ENCODE measurements at places on chromosomes 12 and 14.

GRCh38 chr14:97180304-97181200 is 383.4 kb downstream of the VRK1 start:
- DNase-seq = no peak

GRCh38 chr12:106285982-106286381 is 16.6 kb upstream of the TCP11L2 start:
- no peak for DNase-seq

DNA sequence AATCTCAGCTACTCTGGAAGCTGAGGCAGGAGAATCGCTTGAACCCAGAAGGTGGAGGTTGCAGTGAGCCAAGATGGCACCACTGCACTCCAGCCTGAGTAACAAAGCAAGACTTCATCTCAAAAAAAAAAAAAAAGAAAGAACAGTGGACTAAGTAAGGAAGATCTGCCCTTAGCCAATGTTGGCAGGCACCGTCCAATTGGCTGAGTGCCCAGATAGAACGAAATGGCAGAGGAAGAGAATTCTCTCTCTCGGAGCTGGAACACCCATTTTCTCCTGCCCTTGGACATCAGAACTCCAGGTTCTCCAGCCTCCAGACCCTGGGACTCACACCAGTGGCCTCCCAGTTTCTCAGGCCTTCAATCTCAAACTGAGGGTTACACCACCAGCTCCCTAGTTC is 49.9 kb downstream of the ESR2 start:
- DNase-seq = no peak

DNA sequence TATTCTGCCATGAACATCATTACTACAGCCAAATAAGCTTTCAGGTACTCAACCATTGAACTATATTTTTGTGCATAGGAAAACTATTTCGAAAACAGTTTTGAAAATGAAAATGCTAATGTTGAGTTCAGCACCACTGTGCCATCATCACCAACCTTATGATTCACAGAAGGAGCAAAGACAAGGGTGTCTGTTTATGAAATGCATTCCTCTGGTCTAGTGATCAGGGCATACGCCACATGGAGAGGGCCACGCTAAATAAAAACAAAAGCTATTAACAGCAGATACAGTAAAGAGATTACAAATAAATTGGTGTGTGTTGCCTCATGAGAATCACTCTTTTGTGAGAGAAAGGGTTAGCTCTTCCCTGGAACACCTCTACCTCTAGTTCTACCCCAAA is 43.2 kb upstream of the BMAL2 start:
- no peak for DNase-seq

DNA sequence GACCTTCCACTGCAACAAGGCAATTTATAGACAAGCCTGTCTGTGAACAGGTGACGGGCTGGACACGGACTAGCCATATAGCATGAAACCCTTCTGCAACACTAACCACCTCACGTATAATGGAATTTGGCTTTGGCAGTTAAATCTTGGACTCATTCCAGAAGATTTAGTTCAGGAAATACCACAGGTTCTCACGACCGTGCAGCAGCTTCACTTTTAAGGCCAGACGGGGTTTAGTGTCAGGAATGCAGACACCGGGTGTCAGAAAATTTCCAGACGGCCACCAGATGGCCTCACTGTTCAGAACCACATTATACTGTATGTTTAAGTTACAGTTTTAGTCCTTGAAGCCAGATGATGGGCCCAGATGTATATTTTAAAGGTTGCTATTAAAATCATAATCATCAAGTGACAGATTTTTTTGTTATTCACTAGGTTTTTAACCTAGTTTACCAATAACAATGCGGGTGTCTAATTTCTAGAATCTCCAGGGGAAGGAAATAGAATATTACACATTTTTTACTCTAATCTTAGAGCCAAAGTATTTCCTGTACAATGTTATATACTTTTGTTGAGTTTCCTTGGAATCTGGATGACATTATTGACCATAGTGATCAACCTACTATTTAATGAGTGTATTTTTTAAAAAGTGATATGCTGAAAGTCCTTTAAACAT is 90.5 kb upstream of the TMPO start:
- no peak for DNase-seq

DNA sequence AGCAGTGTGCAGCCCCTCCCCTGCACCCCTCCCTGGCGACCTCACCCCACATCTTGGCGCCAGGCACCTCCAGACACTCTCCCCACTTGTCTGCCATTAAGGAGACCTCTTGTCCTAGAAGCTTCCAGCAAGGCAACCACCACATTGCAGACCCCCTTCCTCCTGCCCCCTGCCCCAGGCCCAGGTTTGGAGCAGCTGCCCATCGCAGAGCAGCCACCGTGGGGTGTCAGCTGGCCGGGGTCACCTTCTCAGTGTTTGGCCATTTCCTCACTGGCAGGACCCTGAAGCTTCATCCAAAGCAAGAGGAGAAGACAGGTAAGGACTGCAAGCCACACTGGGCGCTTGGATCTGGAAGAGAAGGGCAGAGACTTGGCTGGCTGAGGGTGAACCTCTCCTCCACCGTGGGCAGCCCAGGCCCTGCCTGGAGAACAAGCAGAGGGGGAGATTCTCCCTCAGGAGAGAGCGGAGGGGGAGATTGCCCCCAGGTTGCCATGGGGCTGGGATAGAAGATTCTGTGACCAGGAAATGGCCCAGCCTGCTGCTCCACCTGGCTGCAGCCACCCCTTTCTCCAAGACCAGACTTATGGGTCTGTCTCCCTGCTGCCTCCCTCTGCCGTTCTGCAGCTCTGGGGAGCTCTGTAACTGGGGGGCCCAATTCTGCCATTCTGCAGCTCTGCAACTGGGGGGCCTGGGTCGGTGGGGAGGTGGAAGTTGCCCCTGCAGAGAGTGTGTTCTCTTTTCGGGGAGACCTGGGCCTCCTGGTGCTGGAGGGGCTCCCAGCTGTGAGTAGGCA is 72.9 kb upstream of the C14orf180 start:
- DNase-seq = no peak

DNA sequence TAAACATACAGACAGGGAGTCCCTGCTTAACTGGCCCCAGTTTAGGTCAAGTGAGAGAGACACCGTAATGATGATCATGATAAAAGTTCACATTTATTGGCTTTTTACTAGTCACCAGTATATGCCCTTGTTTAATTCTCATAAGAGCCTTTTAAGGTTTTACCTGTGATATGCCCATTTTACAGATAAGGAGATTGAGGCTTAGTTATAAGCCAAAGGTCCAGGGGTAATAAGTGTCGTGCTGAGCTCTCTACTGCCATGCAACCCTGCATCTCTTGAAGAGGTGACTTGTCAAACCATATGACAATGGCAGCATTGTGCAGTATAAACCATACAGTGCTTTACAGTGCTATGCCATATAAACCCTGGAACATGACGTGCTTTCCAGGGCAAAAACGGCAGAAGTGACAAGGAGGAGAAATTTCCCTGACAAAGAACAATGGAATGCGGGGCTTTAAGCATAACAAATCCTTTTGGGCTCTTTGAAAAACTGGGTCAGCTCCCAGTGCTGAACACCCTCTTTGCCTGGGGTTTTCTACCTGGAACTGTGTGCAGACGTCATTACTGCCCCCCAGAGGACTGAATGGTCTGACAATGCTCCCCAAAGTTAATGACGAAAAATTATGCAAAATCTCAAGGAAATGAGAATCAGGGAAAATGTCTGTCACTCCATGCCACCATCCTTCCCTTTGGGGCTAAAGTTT is 59.7 kb upstream of the C14orf132 start:
- no peak for DNase-seq

GRCh38 chr12:74619884-74620283 is 82.2 kb downstream of the ATXN7L3B start:
- no peak for DNase-seq

DNA sequence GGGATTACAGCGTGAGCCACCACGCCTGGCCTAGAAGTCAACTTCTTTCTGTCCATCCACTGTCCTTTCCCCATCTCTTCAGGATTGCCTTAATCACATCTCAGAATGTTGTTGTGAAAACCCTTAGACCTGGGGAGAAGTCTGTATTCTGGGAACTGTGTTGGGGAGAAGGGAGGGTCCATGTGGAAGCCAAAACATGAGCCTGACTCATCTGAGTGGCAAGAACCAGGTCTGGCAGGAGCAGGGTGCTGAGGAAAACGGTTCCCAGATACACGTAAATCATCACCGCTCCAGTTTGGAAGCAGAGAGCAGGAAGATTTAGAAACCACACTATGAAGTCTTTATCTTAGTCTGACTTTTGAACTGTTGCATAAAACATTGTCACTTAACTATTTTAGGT is 245.6 kb upstream of the RGS6 start:
- no peak for DNase-seq

DNA sequence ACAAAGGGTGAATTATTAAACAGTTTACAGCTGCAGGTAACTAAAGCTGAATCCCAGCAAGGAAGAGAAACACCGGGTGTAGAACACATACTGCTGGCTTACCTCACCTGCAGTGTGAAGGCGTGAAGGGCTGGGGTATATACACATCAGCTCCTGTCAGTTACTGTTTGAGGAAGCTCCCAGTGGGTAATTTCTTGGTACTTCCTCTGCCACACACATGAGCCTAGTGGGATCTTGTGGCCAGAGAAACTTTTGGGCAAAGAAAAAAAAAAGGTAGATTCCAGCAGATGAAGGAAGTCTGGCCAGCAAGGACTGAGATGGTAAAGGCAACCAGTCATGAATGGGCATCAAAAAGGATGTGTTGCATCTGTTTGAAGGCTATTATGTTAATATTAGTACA is 14.0 kb upstream of the GPR33 start:
- DNase-seq = no peak

GRCh38 chr14:92850492-92850891 is 56.4 kb downstream of the GOLGA5 start:
- no peak for DNase-seq

- DNase-seq = no peak
These were observed 38.3 kb downstream of the LRCOL1 start for GRCh38 chr12:132572106-132572505.

GRCh38 chr12:21710958-21711775 is 53.5 kb upstream of the LDHB start:
- DNase-seq = no peak

DNA sequence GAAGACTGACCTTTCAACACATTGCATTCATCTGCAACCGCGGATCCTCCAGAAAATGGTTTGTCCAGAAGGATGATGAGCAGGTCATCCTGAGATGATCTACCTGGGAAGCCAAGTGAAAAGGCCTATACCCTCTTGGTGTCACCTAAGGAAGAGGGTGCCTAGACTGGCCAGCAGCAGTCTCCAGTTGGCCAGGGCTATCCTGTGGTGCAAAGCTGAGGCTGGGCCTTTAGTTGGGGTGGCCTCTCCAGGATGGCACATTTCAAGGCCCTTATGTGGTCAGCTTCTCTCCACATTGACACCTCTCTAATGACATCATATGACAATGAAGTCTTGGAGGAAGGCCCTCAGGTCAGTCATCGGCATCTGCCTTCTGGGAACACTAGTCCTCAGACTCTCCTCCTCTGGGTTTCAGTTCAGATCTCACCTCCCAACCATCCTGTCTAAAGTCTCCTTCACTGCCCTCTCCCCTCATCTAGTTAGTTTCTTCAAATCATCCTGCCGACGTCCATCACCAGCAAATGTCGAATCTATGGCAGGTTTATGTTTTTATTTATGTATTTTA is 3.3 kb upstream of the SLC22A17 start:
- DNase-seq = no peak

- no peak for DNase-seq
These were observed 294.9 kb downstream of the FOXN3 start for GRCh38 chr14:89121968-89122620.

DNA sequence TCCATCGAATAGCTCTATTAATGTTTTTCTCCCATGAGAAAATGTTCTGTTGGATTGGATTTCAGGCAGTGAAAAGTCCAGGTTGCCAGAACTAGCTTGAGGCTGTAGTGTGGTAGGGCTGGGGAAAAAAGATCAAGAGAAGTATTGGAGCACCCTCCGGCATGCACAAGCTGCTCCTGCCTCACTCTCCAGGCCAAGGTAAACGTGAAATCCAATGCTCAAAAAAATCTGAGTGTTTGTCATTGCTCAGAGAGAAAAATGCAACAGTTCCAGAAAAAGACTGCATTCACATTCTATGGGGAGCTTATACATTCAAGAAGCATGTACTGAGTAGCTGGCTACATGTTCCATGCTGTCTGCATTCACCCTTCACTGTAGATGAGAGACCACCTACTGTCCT is 680.9 kb upstream of the TBX3 start:
- no peak for DNase-seq

DNA sequence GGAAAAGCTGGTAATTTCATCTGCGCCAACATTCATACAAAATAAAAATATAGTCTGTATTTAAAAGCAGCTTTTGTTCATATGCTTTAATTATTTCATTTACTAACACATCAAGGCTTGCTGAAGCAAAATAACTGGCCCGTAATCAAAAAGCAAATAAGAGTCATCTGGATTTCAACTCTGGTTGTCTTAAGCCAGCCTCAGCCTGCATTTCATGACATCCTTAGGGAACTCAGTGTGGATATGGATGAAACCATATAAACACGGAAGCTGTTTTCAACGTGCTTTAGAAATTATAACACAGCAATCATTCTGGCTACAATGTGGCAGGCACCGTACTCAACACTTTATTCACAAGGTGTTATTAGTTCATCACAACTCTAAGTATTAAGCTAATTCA is 852 bp downstream of the COX16 start:
- DNase-seq = no peak
